Fibroblast of skin of scalp (primary cell): ENCODE measurements at places on chromosomes 6 and 20.

DNA sequence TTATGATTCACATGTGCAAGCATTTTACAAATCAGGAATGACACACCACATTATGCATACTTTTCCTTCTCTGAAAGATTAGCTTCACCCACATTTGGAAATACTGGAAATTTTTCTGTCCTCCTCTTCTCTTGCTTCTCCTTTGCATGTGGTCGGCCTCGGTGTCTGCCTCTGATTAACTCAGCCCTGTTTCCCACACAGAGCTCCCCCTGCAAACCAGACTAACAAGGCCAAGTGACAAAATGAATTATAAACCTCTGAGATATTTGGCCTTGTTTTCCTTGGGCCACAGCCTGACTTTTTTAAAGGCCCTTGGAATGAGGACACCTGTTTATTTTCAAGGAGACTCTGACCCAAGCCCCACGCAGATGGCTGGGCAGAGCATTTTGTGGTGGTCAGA, 9.0 kb upstream of the CCN6 start:
- DNase-seq: peak; percentile 99

GRCh38 chr20:9685011-9685410, 153.9 kb downstream of the PAK5 start:
- no peak for DNase-seq

DNA sequence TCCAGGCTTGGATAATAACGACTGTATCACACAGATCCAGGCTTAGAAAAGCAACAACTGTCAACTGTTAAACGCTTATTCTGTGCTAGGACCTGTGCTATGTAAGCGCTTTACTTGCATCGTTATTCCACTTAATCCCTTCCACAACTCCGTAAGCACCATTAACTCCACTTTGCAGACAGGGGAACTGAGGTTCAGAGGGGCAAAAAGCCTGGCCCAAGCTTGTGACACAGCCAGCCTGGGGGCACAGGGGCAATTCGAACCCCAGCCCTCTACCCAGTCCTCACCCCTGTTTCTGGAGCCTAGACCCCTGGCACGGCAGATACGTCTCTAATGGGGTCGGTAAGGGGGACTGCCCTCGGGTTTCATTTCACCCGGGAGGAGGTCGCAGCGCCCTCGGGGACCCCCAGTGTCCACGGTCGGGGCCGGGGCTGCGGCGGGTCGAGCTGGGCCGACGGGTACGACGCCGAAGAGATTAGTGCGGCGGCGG, 411 bp downstream of the DSN1 start:
- DNase-seq: no peak

- DNase-seq: no peak
Observed at GRCh38 chr6:135268263-135268662, 87.2 kb downstream of the MYB start.

DNA sequence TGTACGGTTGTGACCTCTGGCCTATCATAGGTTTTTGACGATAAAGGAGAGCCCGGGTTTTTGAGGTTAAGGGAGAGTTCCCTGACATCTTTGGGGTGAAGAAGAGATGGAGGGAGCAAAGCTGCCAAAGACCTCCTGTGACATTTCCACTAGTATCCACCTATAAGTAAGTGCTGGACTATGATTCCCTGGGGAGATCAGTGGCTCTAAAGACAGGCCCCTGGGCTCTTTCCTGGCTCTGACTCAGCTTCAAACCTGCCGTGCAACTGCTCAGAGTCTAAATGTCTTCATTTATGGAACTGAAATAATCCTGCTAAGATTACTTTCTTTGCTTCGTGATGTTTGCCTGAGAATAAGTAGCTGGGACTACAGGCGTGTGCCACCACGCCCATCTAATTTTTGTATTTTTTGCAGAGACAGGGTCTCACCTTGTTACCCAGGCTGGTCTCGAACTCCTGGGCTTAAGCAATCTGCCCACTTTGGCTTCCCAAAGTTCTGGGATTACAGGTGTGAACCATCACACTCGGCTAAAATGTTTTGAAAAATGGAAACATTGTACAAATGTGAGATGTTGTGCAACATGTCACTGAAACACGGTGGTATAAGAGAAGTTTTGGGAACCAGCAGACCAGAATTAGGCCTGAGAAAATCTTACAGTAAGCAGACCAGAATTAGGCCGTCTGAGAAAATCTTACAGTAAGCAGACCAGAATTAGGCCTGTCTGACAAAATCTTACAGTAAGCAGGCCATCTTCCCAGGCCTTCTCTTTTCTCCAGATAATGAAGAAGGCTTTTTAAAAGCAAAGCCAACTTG, 1.1 kb upstream of the PAQR8 start:
- DNase-seq: no peak

DNA sequence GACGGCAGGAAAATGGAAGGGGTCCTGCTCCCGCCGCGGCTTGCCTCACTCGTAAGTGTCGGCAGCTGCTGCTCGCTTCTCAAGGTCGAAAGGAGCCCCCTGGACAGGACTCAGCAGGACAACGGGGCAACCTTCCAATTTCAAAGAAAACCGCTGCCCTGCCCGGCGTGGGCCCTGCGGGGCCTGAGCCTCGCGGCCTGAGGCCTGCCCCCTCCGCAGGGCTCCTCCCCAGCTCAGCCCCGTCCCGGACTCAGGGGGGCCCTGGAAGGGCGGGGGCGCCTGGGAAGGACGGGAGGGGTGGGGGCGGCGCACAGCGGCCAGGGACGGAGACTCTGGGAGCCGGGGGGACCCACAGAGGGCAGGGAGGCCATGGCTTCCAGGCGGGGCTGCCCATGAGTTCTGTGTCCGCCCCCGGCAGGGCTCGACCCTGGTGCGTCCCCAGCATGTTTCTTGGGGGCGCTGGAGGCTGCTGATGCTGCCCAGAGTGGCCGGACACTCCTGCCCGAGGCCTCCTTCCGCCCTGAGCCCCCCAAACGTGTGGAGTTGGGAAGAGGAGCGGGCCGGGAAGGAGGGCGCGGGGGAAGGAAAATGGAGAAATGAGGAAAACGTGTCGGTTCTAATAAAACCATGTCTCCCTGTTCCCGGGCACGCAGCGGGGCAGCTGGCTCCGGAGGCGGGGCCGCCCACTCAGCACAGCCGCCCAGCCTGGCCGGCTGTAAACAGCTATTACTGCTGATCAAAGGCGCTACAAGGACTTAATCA, 114.6 kb downstream of the DLL1 start:
- DNase-seq: no peak

DNA sequence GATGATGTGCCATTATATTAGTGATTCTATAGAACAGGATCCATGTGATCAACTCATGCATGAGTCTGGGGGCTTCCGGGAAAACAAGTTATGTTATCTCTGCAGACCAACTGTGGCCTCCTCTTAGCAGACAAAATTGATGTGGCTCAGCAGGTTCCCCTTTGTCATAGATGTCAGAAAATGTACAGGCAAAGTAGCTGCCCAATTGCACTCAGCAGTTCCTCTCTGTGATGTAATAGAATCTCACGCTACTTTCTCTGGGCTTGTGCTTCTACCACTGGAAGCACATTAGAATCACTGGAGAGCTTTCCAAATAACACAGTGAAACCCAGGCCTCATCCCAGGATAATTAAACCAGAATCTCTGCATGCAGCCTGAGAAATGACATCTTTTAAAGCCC, 253.1 kb downstream of the SLC24A3 start:
- DNase-seq: no peak

DNA sequence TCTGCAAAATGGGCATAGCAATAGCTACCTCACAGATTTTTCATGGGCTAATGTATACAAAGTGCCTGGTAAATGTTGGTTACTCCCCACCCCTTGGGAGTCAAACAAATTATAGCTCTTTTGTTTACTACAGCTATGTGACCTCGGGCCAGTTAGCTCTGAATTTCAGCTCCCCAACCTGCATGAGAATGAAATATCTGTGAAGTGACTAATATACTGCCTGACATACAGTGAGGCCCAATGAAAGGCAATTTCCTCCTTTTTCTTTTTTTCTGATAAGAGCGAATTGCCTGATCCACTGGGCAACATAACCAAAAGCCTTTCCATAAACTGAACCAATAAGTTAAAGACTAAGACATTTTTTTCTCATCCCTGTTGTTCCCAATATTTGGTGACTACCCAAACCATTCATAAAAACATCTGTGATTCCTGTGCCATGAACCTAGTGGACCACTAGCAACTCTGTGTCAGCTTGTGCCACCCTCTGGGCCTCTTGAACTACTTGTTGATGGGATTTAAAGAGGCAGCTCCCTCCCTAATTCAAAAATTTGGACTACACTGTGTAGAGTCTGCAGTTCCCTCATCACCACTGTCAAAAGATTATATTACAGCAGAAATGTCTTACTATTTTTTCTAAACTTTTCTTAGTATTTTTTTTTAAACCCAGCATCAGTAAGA, 91.9 kb upstream of the TMEM30A start:
- no peak for DNase-seq

GRCh38 chr6:64955435-64955848, 751.6 kb downstream of the EYS start:
- DNase-seq: no peak

DNA sequence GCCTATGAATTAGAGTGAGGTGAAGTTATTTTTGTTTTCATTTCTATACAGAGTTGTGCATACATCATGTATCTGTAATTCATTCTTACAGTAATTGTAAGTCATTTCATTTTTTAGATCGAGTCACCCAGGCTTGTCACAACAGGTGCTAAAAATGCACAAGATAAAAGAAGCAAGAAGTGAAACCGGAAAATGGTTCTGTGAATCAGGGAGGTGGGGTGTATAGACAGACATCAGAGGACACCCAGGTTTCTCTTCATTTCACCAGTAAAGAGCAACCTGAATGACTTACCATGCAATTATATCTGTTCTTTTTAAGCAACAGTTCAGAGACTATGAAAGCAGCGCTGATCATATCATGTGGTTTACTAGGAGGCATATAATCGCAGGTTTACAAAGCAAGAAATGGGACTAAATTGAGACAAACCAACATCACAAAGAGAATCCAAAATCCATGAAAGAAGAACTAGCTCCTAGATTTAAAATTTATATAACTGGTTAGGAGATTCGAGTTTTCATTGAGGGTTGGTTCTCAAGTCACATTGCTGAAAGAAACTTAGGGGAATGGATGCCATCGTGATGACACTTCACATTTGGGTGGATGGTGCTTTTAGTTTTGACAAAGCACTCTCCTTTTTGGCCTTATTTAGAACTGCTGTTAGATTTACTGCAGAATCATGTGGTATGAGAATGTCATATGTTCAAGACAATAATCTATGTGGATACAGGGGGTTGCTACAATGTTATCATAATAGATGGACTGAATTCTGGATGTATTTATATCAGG, 27.9 kb upstream of the TBC1D7 start:
- peak; percentile 31 for DNase-seq

- DNase-seq: no peak
Observed at GRCh38 chr6:156164701-156165452, 612.3 kb upstream of the ARID1B start.

- DNase-seq: no peak
Observed at GRCh38 chr20:20289331-20289730, 78.6 kb upstream of the INSM1 start.

GRCh38 chr6:116362276-116362675, 8.5 kb upstream of the DSE start:
- DNase-seq: no peak

GRCh38 chr20:18380908-18381529, 85.8 kb downstream of the DZANK1 start:
- no peak for DNase-seq

DNA sequence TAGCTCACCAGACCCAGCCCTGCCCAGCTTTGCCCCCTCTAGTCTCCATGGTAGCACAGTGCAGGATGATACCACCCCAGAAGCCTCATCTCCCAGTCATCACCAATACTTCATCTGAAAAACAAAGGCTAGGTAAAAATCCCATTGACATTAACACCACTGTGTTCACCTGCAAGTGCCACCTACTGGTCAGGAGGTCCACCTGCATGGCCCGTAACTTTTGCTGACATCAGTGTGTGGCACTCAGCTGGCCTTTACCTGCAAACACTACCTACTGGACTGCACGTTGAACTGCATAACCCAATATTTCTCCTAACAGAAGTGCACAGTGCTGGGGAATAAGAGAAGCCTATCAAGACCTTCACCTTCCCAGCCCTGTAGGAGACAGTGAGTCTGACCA, 234.7 kb upstream of the ADGRB3 start:
- no peak for DNase-seq

- no peak for DNase-seq
Observed at GRCh38 chr20:24911461-24911860, 37.6 kb upstream of the CST7 start.

DNA sequence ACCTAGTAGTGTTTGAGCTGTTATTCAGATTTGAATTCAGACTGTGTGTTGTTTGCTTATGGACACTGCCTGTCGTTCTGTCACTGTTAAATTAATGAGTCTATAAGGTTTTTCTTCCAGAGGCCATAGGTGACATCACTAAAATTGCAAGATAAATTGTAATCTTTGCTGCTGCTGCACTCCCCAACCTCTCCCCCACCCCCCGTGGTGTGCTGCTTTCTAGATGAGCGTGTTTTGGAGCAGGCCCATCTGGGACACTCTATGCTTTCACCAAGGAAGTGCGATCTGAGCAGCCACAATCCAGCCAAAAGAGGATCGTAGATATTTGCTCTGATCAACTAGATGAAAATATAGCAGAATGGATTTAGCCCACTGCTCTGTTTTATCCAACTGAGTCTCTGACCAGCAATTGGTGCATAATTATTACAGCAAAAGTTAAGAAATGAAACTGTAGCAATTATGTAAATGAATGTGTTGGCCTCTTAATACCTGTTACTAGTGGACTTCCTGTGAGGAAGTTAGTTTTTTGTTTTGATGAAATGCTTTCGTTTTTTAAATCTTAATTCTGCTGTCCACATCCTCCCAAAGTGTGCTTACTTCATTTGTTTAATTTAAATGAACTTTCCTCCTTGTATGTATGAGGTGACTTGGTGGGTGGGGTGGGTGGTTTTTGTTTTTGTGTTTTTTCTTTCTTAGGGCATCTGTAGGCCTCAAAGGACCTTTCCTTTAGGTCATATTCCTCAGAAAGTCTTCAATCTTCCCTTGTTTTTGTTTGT, 58.1 kb downstream of the RPRD1B start:
- peak; percentile 32 for DNase-seq

GRCh38 chr20:4800131-4800530, 78.4 kb downstream of the PRND start:
- no peak for DNase-seq

DNA sequence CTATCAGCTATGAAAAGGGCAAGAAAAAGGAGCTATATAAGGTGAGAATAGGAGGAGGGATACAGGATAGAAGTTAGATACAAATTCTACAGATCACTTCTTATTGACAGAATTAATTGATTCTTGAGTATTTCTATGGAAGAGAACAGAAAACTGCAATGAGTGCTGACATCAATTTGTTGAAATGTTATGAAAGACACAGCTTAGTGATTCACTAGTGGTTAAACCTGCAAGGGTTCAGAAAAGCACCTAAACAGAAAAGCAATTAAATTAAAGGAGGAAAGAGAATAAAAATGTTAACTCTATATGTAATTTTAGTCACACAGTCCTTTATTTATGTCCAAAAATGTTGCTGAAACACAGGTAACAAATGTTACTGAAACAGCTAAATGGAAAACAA, 254.4 kb upstream of the RUNX2 start:
- no peak for DNase-seq

- DNase-seq: no peak
Observed at GRCh38 chr6:30614044-30614842, 2.8 kb downstream of the PPP1R10 start.
